Activated CD4-positive, alpha-beta T cell treated with anti-CD3 and anti-CD28 coated beads for 36 hours (primary cell): ENCODE measurements at places on chromosomes 12 and 14. TPM values are rescaled to one million over a fixed set of nuclear protein-coding genes. Genes with fewer than 3 reads are reported as not detected.

GRCh38 chr12:3152011-3152511 lies 74.9 kb downstream of the TSPAN9 start:
- no peaks in the 10 kb centered on the region for H3K36me3 ChIP-seq
- H3K27me3 ChIP-seq: peaks cover 5% of the 10 kb centered on the region
- H3K4me3 ChIP-seq: no peak overlapping the region
- H3K27ac ChIP-seq: no peak overlapping the region
- H3K4me1 ChIP-seq: peaks cover 2% of the 10 kb centered on the region
- no peak for DNase-seq

DNA sequence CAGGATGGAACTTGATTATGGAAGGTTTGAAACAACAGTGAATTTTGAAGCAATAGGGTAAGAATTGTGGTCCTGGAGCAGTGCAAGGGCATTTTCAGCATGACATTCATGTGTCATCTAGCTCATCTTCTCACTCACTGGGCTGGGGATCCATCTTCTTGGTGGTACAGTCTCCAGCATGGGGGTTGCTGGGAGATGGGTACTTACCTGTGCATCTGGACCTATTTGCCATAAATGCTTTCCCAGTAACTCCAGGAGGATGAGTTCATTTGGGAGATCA lies 7.2 kb downstream of the HSP90AA1 start:
- H3K27me3 ChIP-seq: no peaks in the 10 kb centered on the region
- DNase-seq: no peak
- H3K4me3 ChIP-seq: no peak overlapping the region
- H3K27ac ChIP-seq: peak overlapping the region; percentile 9
- peaks cover 40% of the 10 kb centered on the region for H3K4me1 ChIP-seq
- H3K36me3 ChIP-seq: peaks cover 68% of the 10 kb centered on the region

DNA sequence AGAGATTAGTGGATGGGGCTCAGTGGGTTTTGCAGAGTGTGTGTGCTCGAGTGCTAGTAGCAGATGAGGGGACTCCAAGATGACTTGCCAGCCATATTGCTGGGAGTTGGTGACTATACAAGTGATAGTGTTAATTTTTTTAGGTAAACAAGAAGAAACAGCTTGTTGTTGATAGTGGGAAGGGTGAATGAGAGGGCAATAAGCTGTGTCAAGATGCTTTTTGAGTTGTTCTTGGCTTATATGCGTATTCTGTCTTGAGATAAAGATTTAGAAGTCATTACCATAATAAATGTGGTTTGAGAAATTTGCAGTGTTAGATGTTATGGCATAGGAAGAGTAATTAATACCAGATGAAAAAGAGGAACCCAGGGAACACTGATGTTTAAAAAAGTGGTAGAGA lies 75.3 kb downstream of the RCOR1 start:
- no peak overlapping the region for H3K4me3 ChIP-seq
- no peaks in the 10 kb centered on the region for H3K27me3 ChIP-seq
- H3K36me3 ChIP-seq: peaks cover 6% of the 10 kb centered on the region
- peaks cover 17% of the 10 kb centered on the region for H3K4me1 ChIP-seq
- no peak overlapping the region for H3K27ac ChIP-seq

DNA sequence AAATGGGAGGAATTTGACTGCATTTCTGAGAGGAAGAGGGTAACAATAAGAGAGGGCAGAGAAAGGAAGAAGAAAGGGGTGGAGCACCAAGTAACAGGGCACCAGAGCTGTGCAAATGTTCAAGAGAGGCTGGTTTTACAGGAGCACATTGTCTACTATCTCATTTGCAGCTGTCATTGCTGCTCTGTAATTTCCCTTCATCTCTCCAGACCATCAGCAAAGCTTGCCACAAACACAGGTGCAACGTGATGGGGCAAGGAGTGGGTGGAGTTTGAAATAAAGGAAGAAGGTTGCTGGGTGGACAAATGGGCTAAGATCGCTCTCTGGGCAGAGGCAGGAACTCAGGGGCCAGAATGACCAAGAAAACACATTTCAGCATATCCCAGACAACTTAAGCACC lies 47.9 kb upstream of the PLEKHG6 start:
- H3K4me1 ChIP-seq: peaks cover 15% of the 10 kb centered on the region
- peaks cover 2% of the 10 kb centered on the region for H3K27me3 ChIP-seq
- no peak overlapping the region for H3K4me3 ChIP-seq
- no peaks in the 10 kb centered on the region for H3K36me3 ChIP-seq

The NXPH4 gene
- total RNA-seq: 0.41 TPM

DNA sequence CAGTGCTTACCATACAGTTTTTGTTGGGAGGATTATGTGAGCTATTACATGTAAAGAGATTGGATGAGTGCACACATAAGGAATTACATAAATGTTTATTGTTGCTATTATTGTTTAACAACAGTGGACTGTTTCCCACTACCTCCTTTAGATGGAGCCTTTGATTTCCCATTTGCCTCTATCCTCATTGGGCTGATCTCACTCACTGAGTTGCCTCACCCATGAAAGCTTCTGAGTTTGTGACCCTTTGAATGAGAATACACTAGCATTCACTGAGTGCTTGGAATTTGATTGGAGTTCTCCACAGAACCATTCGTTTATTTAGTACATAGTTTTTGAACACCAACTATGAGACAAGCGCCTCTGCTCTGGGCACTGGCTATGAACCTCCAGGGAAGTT lies 121.0 kb downstream of the HELB start:
- no peaks in the 10 kb centered on the region for H3K4me1 ChIP-seq
- DNase-seq: no peak
- no peaks in the 10 kb centered on the region for H3K27me3 ChIP-seq

GRCh38 chr14:105200074-105200473 lies 19.0 kb upstream of the NUDT14 start:
- no peak for DNase-seq
- H3K27me3 ChIP-seq: peaks cover 27% of the 10 kb centered on the region
- no peaks in the 10 kb centered on the region for H3K36me3 ChIP-seq
- no peak overlapping the region for H3K4me3 ChIP-seq
- no peak overlapping the region for H3K27ac ChIP-seq
- H3K4me1 ChIP-seq: peaks cover 14% of the 10 kb centered on the region

- no peaks in the 10 kb centered on the region for H3K36me3 ChIP-seq
- H3K4me3 ChIP-seq: no peak overlapping the region
- H3K27me3 ChIP-seq: peaks cover 17% of the 10 kb centered on the region
- H3K27ac ChIP-seq: no peak overlapping the region
- H3K4me1 ChIP-seq: peaks cover 4% of the 10 kb centered on the region
These were observed 96.6 kb upstream of the PCED1B start for GRCh38 chr12:46982629-46983392.

The IGF1 gene
- total RNA-seq: not detected

GRCh38 chr12:106645074-106645421 lies 62.2 kb downstream of the RFX4 start:
- H3K27me3 ChIP-seq: peaks cover 6% of the 10 kb centered on the region
- no peaks in the 10 kb centered on the region for H3K4me1 ChIP-seq
- no peaks in the 10 kb centered on the region for H3K36me3 ChIP-seq
- no peak overlapping the region for H3K27ac ChIP-seq
- no peak for DNase-seq

DNA sequence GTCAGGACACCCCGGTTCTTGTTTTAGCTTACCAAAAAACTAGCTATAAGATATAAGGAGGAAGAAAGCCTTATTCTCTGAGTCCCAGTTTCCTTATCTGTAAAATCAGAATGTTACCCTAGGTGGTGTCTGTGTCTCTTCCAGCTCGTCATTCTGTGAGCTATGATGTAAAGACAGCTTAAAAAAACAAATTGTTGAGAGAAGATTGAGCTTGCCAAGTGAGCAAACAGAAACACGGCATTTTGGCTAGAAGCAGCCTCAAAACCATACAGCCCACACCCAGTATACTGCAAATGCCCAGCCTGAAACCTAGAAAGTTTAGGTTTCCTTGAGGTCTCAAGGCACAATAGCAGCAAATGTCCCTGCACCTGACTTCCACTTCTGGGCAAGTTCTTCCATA lies 151.4 kb downstream of the SSPN start:
- peaks cover 4% of the 10 kb centered on the region for H3K36me3 ChIP-seq
- no peak for DNase-seq
- no peak overlapping the region for H3K4me3 ChIP-seq
- H3K27ac ChIP-seq: no peak overlapping the region
- H3K27me3 ChIP-seq: no peaks in the 10 kb centered on the region

GRCh38 chr12:30687265-30687986 lies 8.2 kb downstream of the IPO8 start:
- no peak overlapping the region for H3K27ac ChIP-seq
- peaks cover 20% of the 10 kb centered on the region for H3K4me1 ChIP-seq
- no peaks in the 10 kb centered on the region for H3K27me3 ChIP-seq
- no peak overlapping the region for H3K4me3 ChIP-seq

The ADAMTS20 gene
- total RNA-seq: not detected

DNA sequence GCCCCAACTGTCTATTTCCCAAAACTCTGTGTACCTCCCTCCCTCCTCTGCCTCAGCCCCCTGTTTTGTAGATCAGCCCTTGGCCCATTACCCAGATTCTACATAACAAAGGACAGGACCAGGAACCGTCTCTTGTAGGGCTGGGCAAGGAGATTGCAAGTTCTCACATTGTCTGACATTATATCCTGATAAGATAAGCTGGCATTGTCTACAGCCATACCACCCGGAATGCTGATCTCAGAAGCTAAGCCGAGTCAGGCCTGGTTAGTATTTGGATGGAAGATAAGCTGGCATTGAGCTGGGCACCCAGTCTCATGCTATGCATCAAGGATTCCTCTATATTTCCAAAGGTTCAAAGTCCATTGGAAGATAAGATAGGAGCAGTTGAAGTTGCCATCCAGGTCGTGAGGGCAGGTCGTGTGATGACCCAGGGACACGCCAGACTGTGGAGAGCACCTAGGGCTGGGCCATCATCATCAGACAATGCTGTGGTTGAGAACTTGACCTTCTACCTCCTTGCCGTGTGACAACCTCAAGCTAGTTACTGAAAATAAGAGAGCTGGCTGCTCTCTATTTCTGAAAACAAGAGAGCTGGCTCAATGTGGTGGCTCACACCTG lies 29.5 kb downstream of the PHETA1 start:
- H3K36me3 ChIP-seq: no peaks in the 10 kb centered on the region
- no peaks in the 10 kb centered on the region for H3K27me3 ChIP-seq
- H3K4me1 ChIP-seq: no peaks in the 10 kb centered on the region
- no peak overlapping the region for H3K27ac ChIP-seq

DNA sequence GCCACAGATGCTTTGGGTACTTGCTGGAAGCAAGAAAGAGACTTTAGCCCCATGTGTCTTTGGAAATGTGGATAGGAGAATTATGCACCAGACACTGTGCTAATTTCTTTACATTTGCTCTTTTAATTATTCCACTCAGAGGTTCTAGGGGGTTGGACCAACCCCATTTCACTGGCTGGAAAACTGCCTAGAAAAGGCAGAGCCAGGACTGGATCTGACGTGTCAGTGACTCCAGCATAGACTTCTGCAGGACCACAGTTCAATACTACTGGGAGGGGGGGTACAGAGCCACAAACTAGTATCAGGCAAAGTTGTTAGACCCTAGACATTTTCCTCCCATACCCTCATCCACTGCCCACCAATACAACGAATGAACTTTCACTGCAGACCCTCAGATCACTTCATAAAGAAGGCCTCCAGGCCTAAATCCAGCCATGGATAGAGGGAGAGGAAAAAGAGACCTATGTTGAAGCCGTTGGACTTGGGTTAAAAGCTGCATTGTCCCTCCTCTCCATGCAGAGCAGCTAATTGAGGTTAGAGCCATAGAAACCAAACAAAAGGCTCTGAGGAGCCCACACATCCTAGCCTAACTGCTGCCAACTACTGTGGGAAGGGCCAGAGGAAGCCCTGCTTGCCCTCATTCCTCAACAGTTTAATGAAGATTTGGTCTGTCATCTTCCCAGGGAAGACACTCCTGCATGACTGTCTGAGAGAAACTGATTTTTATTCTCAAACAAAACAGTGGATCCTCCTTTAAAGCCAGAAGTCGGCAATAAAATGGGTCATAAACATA lies 68.7 kb downstream of the STON2 start:
- H3K4me3 ChIP-seq: no peak overlapping the region
- H3K36me3 ChIP-seq: no peaks in the 10 kb centered on the region
- no peak for DNase-seq
- no peaks in the 10 kb centered on the region for H3K27me3 ChIP-seq
- no peak overlapping the region for H3K27ac ChIP-seq

GRCh38 chr12:12779529-12779928 lies 5.9 kb upstream of the APOLD1 start:
- H3K4me3 ChIP-seq: no peak overlapping the region
- no peaks in the 10 kb centered on the region for H3K4me1 ChIP-seq
- no peak for DNase-seq
- no peak overlapping the region for H3K27ac ChIP-seq
- no peaks in the 10 kb centered on the region for H3K36me3 ChIP-seq
- H3K27me3 ChIP-seq: no peaks in the 10 kb centered on the region

The DNAH10 gene
- total RNA-seq: 0.37 TPM

The PAPLN gene
- total RNA-seq: 0.30 TPM

GRCh38 chr12:16495196-16495595 lies 110.8 kb downstream of the LMO3 start:
- H3K4me1 ChIP-seq: no peaks in the 10 kb centered on the region
- no peak overlapping the region for H3K4me3 ChIP-seq
- H3K36me3 ChIP-seq: no peaks in the 10 kb centered on the region
- no peak overlapping the region for H3K27ac ChIP-seq
- DNase-seq: no peak
- H3K27me3 ChIP-seq: no peaks in the 10 kb centered on the region

GRCh38 chr14:22448035-22448904 lies 140.8 kb downstream of the DAD1 start:
- H3K4me3 ChIP-seq: no peak overlapping the region
- no peaks in the 10 kb centered on the region for H3K27me3 ChIP-seq
- H3K27ac ChIP-seq: no peak overlapping the region
- no peaks in the 10 kb centered on the region for H3K36me3 ChIP-seq

The TMEM179 gene
- total RNA-seq: not detected

DNA sequence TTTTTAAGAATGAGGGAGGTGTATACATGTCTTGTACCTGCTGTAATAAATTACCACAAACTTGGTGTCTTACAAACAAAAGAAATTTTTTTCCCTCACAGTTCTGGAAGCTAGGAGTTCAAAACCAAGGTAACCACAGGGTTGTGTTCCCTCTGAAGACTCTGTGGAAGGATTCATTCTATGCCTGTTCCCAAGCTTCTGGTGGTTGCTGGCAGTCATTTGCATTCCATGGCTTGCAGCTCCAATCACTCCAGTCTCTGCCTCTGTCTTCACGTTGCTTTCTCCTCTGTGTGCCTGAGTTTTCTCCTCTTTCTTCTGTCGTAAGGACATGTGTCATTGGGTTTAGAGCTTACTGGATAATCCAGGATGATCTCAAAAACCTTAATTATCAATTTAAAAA lies 15.4 kb upstream of the ZNF641 start:
- H3K4me1 ChIP-seq: peaks cover 10% of the 10 kb centered on the region
- no peak for DNase-seq
- no peaks in the 10 kb centered on the region for H3K36me3 ChIP-seq
- no peak overlapping the region for H3K27ac ChIP-seq
- H3K27me3 ChIP-seq: peaks cover 3% of the 10 kb centered on the region
- H3K4me3 ChIP-seq: no peak overlapping the region
